ENCODE measurements at places on chromosomes 1 and 21.

DNA sequence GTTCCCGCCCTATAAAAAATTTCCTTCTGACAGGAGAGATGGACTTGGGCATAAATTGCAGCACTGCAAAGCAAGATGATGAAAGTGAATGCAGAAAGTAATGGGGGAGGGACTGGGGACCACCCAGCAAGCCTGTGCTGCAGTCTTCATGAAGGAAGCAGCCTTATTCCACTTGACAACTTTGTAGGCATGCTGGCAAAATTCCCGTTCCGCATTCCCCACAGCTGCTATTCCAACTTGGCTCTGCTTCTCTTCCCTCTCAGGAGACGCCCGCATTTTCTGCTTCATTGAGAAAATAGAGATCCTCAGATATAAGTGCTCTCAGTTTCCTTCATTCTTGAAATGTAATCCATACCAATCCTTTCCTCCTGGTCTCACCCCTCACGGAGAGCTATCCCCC, 2.4 kb downstream of the HMGB4 start:
- no peak for DNase-seq

GRCh38 chr1:216193839-216194443, 229.3 kb downstream of the USH2A start:
- no peak for DNase-seq

GRCh38 chr1:210232511-210233215, at the start of gene SERTAD4:
SERTAD4 (plus strand) TSS chr1:210232796; CDS start chr1:210237961, 5,165 bp downstream.
- DNase-seq = no peak

DNA sequence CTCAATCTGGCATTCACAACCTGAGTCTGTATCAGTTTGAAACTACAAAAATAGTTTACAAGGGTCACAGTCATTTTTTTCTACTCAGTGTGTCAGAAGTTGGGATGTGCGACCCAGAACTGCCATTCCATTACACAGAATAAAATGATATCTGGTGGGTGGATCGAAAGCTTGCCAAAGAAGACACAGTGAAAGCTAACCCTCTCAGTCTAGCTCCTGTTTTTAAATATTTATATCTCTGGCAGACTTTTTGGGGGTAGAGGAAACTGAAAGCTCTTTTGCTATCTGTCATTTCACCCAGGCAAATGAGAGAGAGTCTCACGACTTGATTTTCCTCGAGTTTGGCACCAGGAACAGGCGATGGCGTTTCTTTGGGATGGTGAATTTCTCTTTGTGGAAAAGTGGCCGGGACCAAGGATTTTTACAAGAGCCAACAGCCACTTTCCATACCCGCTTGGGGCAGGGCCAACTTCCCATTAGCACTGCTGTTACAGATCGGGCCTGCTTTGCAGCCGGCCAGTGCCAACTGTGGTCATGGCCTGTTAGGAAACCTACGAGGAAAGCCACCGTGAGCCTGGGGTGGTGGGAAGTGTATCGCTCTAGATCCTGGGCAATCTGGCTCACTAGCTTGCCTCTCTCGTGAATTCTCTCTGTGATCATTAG, 185.5 kb upstream of the NFIA start:
- DNase-seq = no peak

All from activated naive CD8-positive, alpha-beta T cell treated with anti-CD3 and anti-CD28 coated beads, Interleukin-2, amount 50 U/mL, for 16 hours (primary cell).